ENCODE measurements at places on chromosomes 1 and 21.

DNA sequence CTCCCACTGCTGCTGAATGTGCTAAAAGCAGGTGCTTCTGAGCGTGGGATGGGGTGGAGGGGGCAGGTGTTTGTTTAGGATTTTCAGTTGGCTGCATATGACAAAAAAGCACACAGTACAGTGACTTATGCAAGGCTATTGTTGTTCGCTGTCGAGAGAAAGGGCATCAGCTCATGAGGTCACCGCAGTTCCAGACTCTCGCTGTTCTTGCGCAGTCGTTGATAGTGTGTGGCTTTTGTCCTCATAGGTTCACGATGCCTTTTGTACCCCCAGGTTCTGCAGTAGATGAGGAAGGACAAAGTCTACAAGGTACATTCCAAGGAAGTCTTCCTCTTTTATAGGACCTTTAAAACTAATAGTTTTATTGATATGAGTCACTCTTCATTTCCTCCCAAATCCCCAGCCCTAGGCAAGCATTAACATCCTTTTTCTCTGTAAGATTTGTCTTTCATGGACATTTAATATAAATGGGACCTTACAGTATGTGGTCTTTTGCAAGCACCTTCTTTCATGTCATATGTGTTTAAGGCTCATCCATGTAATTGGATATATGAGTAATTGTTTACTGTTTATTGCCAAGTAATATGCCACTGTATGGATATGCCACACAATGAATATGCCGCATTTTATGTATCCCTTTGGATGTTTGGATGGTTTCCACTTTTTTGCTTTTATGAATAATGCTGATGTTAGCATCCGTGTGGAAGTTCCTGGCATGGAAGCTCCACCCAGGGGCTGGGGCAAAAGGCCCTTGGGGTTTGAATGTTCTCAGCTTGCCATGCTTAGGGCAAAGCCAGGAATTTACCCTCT, 14.5 kb upstream of the NLRP3 start:
- DNase-seq, result peak; percentile 46

DNA sequence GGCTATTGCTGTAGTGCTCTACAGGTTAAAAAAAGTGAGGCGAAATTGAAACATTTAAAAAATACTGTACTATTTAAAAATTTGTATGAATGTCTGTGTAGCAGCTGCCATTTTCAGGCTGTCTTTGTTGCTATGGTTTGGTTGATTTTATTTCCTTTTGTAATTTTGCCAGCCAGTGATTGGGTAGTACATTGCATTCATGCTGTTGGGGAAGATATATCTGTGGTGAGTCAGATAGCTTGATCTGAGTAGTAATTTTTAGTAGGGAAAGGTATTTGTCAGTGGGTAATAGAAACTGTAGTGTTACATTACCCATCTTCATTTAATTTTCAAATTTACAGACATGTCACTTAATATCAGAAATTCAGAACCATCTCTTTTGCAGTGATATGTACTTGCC, 15.0 kb downstream of the NFIA start:
- DNase-seq, result no peak

GRCh38 chr1:6820899-6821298, 35.6 kb downstream of the CAMTA1 start:
- DNase-seq, result no peak

DNA sequence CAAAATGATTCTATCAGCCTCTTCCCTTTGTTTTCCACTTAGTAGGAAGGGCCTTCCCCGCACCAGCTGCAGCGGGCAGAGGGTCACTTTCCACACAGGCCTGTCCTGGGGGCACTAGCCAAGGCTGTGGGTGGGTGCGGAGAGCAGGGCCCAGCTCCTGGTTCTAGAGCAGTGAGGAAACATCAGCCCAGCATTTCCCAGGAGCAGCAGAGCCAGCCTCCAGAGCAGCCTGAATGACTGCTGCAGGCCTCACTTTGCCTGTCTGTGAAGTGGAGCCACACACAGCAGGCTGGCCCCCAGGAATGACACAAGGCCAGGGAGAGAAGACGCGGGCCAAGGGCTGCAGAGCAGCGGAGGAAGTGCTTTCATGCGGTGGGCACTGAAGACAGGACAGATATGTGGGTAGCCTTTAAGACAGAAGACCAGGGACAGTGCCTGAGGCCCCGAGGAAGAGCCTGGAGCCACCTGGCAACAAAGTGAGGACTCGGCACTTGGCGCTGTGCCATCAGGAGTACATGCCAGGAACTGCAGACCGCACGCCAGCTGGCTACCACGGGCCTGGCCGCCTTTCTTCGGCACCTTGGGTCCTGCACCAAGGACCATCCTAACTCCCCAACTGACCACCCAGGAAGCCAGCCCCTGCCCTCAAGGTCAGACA, 42.0 kb downstream of the ACOT7 start:
- DNase-seq, result peak; percentile 24

- DNase-seq, result no peak
These were observed 7.5 kb downstream of the NBPF1 start for GRCh38 chr1:16605532-16606505.

DNA sequence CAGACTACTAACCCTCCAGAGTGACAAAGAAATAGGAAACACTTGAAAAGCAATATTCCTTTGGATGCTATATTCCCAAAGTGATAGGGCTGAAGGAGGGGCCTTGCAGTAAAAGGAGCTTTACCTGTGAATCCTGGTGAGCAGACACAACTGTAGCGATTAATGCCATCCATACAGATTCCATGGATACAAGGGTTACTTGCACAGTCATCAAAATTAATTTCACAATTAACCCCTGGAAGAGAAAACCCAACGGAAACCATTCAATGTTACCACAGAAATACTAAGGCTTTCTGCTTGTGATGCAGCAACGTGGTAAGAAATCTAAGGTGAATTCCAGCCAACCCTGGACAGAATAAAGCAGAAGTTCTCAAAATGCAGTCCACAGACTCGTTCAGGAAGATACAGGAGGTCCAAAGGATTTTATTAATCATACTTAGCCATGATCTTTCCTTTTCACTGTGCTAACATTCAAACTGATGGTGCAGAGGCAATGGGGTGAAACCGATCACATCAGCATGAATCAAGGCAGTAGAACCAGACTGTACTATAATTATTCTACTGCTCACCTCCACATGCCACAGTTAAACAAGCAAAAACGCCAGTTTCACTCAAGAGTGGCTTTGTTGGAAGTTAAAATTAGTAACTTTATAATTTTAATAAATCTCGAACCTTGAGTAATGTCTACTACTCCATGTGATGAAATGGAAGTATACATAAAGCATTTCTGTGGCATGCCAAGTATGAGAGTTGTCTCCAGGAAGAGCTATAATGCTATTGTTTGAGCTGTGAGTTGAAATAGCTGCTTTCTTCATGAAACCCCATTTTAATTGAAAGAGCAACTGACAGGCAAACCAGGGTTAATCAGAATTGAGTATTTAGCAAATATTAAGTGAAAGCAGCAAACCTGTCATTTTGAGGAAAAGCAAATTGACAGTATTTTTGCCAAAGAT, 63.2 kb upstream of the ADAM30 start:
- DNase-seq, result no peak

DNA sequence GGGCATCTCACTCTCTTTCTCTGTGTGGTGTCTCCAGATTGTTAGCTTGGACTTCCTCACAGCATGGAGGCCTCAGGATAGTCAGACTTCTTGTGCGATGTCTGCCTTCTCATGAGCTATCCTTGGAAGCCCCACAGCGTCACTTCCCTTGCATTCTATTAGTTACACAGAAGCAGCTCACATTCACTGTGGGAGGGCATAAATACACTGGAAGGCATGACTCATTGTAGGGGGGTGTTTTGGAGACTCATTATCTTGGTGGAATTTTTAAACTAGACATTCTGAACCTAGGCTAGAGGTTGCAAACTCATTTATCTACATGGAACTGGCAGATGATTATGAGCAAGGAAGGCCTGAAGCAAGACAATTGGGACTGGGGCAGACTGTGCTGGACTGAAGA, 21.4 kb upstream of the FASLG start:
- no peak for DNase-seq

GRCh38 chr1:211483896-211484612, 7.9 kb downstream of the RD3 start:
- DNase-seq, result no peak

- DNase-seq, result no peak
These were observed 269.7 kb downstream of the LMO4 start for GRCh38 chr1:87598429-87598828.

GRCh38 chr1:116153692-116154031, 42.5 kb downstream of the MAB21L3 start:
- no peak for DNase-seq

DNA sequence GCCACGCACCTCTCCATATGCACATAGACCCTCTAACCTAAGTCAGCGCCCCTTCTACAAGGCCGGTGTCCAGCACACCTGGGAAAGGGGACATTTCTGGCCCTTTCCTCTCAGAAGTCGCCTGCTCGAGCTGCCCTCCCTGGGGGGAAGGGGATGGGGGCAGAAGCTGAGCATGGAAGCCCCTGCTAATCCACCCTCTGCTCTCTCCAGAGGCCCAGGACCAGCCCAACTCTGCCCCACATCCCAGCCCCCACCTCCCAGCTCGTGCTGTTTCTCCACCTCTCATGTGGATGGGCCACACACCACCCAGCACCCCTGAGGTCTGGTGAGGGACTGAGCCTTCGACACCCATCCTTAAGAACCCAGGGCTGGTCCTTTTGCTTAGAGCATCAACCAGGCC, 14.8 kb downstream of the TNFRSF1B start:
- no peak for DNase-seq

DNA sequence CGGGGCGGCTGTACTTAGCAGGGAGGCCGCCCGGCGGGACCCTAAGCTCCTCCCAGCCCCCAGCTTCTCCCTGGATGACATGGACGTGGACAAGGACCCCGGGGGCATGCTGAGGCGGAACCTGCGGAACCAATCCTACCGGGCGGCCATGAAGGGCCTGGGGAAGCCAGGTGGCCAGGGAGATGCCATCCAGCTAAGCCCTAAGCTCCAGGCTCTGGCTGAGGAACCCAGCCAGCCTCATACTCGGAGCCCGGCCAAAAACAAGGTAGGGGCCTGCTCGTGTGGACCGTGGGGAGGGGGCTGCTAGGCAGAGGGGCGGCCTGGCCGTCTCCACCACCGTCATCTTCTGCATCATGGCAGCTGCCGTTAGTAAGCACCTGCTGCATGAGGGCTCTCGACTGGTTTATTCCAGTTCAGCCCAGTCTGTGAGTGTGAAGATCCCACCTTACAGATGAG, 9.0 kb downstream of the ARHGEF16 start:
- DNase-seq, result no peak

DNA sequence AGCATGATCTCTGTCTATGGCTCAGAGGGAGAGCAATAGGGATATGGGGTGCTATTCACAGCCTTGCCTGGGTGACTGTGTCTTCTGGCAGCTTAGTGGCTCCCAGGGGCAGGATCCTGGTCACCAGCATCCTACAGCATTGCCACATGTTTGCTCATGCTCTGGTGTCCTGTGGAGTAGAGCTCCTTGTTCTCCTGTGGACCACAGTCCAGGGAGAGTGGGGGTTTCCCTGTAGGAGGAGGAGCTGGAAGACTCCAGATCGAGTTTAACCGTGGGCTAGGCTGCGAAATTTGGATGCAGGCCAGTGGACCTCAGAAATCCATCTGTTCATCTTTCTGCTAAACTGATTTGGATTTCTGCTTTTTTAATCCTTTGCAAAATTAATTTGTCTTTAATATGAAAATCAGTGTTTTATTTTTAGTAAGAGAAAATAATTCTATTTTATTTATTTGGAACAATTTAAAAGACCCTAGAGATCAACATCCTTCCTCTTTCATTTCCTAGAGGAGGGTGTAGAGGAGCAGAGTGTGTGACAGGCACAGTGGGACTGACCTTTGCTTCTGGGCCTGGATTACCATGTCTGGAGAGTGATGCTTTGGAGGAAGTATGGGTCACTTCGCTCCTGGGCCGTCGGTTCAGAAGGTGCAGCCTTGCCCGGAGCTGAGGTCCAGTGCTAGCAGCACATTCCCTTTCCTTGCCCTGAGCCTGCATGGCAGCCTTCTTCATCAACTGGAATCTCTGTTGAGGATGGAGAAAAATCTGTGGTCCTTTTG, 17.4 kb downstream of the ADARB1 start:
- no peak for DNase-seq

GRCh38 chr1:211895126-211895759, 64.7 kb upstream of the LPGAT1 start:
- no peak for DNase-seq

DNA sequence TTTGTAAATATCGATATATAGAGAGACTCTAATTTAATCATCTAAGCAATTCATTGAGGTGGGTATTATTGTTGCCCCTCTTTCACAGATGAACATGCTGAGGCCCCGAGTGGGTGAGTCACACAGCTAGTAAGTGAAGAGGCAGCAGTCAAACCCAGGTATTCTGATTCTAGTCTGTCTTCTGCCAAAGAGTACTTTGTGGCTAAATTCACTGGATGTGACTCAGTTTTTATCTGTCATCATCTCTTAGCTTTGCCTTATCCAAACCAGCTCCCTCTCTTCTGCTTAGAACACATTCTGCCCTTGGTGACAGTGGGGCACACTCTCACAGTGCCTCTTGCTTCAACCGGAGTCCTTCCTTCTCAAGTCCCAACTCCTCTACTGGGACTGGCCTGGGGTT, 11.5 kb downstream of the FCRL5 start:
- no peak for DNase-seq

DNA sequence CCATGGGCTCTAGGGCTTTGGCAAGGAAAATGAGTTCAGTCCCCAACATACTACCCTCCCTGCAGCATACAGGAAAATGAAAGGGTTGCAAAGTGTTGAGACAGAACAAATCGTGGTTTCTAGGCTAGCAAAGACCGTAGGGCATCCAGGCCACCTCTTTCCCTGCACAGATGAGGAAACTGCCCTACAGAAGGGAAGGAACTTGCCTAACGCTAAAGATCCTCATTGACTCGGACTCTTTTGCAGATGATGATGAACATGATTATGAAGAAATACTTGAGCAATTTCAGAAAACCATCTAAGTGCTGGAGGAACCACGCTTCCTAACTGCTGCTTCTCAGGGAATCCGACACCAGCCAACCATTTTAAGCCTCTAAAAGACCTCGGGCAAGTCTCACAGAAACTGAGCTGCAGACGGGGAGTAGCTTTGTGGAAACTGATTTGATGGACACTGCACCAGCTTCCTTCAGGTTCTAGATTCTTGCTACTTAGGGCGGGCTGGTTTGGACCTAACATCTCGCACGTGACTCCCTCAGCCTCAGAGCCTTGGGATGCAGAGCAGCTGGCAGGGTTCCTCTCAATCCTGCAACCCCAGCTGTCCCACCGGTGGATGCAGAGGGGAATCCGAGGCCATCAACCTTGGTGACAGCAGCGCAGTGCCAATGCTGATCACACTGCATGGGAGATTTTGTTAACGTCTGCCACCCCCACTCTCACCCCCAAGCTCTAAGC, 13.4 kb downstream of the THEMIS2 start:
- DNase-seq, result no peak

DNA sequence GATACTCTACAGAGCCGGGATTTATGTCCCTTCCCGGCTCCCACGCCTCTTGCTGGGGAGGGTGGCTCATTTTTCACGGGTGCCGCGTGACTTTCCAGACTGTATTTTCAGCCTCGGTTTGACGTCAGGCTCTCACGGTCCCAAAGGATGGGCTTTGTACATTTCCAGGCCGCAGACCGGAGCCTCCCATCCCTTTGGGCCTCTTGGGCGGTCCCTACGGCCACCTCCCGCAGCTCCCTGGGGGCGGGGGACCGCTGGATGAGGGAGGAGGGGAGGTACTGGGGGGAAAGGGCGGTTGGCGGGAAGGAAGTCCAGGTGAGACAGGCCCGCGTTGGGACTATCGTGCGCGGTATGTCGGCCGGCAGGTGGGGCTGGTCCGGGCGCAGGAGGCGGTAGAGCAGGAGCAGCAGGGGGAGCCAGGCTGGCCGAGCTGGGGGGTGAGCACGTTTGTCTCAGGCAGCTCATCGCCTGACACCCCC, 17.9 kb downstream of the UBL4B start:
- DNase-seq, result peak; percentile 27
